ENCODE measurements at places on chromosomes 3 and 15. TPM values are rescaled to one million over a fixed set of nuclear protein-coding genes. Genes with fewer than 3 reads are reported as not detected.

LOXL1 gene
- 10.3 TPM for total RNA-seq

CHD2 gene
- 135 TPM for total RNA-seq

SI gene
- 4.7 TPM for total RNA-seq

KNSTRN gene
- 52.2 TPM for total RNA-seq

Measured in type B pancreatic cell (in vitro differentiated cells).